Mesenteric fat pad (tissue), 1 donor: ENCODE measurements at places on chromosomes 1 and 21. TPM values are rescaled to one million over a fixed set of nuclear protein-coding genes. Genes with fewer than 3 reads are reported as not detected.

NBPF10 gene
- 3.4 TPM for total RNA-seq

MATN1 gene
- not detected for total RNA-seq

NUDT4B gene
- 0.74 TPM for total RNA-seq

FAAH gene
- 16.4 TPM for total RNA-seq

NGF gene
- 5.2 TPM for total RNA-seq

SPRR2G gene
- total RNA-seq, result not detected

GPR52 gene
- total RNA-seq, result 2.7 TPM

CLCNKA gene
- total RNA-seq, result 0.39 TPM

DHDDS gene
- total RNA-seq, result 141 TPM

INAVA gene
- 0.16 TPM for total RNA-seq

LCE2B gene
- not detected for total RNA-seq

SETDB1 gene
- 32.3 TPM for total RNA-seq

DCDC2B gene
- total RNA-seq, result not detected
